Cardiac septum (tissue), 1 donor: ENCODE measurements at places on chromosomes 16 and 17.

- no peak for DNase-seq
These were observed 170.7 kb downstream of the CYB561 start for GRCh38 chr17:63275318-63275970.

GRCh38 chr17:66281661-66282369 lies 20.6 kb upstream of the PRKCA start:
- no peak for DNase-seq

GRCh38 chr16:87801679-87802259 lies 36.0 kb upstream of the KLHDC4 start:
- no peak for DNase-seq

GRCh38 chr17:48352630-48353029 lies 77.4 kb downstream of the SKAP1 start:
- no peak for DNase-seq

GRCh38 chr17:20173091-20173490 lies 163.9 kb downstream of the SPECC1 start:
- DNase-seq, result no peak

- DNase-seq, result no peak
These were observed 26.5 kb downstream of the SREBF1 start for GRCh38 chr17:17810084-17810894.

GRCh38 chr16:35170610-35171009 lies 1711.2 kb downstream of the TP53TG3F start:
- DNase-seq, result no peak

- DNase-seq, result no peak
These were observed 8.3 kb downstream of the NUP93 start for GRCh38 chr16:56738221-56738620.

DNA sequence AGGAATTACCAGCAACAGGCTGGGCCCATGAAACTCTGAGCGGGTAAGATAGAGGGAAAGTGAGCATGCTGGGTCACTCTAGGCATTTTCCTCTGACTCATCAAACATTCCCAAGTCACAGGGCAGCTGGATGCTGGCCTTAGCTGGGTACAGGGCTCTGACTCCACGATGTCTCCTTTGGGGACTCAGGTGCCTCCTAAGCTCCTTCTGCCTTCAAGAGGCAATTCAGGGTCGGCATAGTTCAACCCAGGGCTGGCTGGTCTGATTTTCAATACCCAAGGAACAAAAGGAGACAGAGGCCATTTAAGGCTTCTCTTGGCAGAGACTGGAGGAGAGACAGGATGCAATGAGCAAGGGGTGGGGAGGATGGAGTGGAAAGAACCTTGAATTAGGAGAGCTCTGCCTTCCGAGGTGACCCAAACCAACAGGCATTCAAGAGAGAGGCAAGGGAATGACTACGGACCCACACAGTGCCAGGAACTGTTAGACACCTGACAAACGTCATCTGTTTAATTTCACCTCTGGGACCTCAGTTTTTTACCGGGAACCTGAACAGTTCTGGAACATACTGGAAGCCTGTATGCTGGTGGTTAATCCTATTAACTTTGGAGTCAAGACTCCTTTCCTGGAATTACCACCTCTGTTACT lies 910 bp downstream of the WBP2 start:
- no peak for DNase-seq

GRCh38 chr16:77885571-77886295 lies 97.4 kb downstream of the VAT1L start:
- DNase-seq, result no peak

- DNase-seq, result no peak
These were observed 8.8 kb upstream of the RPL38 start for GRCh38 chr17:74194682-74195081.

DNA sequence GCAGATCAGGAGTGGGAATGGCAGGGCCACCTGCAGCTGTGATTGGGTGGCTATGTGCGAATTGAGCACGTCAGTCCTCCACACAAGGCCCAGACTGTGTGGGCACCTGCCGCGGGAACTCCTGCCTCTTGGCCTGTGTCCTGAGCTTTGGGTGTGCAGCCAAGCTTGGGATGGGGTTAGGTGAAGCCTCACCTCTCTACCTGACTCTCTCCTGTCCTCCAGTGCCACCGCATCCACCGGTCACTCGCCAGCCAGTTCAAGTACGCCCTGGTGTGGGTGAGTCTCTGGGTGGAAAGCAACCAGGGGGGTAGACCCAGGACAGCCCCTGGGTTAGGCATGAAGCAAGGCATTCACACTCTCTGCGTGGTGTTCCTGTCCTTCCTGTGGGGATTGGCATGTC lies 2.3 kb upstream of the MYO15A start:
- DNase-seq, result no peak

GRCh38 chr16:31200821-31201568 lies 1.6 kb downstream of the PYCARD start:
- DNase-seq, result no peak

DNA sequence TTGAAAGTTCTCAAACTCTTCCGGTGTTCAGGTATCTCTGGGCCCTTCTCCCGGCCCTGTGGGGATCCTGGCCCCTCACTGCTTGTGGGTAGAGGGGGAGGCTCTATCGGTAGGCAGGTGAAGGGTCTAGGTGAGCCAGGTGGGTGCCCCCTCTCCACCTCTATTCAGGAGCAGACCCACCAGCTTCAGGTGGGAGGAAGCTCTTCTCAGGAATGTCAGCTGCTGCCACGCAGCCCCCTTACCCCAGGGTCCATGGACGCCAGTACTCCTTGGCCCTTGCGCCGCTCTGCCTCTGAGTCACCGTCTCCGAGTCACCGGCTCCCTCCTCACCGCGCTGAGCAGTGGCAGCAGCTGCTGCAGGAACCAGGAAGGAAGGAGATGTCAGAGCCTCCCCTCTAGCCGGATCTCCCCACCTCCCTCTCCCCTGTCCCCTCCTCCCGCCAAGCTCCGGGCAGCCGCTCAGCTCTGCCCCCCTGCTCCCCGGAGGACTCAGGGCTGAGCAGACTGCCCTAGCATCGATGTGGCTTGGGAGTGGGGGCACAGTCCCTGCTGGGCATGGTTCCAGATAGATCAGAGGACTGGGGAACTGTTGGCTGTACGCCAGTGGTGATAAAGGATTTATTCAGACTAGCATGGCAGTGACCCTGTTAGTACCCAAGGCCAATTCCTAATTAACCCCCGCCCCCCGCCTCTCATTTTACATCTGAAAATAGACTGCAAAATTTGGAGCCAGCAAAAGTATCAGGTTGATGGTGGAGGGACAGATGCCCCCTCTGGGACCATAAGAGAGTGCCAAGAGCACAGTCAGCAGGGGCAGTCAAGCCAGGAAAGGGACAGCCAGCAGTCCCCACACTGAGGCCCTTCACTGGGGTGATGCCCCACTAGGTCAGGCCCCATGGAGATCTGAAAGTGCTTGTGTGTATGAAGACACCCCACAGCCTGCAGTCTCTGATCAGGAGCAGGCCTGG lies at the start of gene OSBPL7:
Gene OSBPL7 (minus strand): TSS at position 371 of the 968 bp plus-strand sequence. CDS start 1,516 bp downstream, outside the sequence.
- peak; percentile 84 for DNase-seq

- no peak for DNase-seq
These were observed 787.4 kb downstream of the KCNJ2 start for GRCh38 chr17:70956726-70957125.

GRCh38 chr17:12911239-12911638 lies 106.6 kb downstream of the ELAC2 start:
- DNase-seq, result no peak

DNA sequence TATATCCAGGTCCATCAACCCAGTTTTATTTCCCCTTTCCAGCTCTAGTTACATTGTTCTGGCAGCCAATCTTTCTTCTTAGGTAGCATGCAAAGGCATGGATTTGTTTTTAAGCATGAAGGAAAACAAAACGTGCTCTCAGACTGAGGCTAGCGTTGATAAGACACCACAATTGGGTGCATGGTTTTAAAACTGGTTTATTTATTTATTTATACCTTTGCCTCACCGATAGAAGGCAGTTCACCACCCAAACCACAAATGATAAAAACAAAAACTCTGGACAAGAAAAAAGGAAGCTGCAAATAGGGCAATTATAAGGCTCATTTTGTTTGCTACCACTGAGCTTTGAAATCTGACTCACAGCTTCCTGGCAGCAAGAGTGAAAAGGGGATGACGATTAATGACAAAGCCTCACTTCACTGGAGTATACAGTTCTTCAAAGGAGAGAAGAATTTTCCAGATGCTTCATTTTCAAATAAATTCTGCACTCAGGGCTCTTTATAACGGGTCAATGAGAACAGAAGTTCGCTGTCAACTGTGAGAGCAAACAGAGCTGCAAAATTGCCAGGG lies 278.4 kb upstream of the IRX5 start:
- no peak for DNase-seq

DNA sequence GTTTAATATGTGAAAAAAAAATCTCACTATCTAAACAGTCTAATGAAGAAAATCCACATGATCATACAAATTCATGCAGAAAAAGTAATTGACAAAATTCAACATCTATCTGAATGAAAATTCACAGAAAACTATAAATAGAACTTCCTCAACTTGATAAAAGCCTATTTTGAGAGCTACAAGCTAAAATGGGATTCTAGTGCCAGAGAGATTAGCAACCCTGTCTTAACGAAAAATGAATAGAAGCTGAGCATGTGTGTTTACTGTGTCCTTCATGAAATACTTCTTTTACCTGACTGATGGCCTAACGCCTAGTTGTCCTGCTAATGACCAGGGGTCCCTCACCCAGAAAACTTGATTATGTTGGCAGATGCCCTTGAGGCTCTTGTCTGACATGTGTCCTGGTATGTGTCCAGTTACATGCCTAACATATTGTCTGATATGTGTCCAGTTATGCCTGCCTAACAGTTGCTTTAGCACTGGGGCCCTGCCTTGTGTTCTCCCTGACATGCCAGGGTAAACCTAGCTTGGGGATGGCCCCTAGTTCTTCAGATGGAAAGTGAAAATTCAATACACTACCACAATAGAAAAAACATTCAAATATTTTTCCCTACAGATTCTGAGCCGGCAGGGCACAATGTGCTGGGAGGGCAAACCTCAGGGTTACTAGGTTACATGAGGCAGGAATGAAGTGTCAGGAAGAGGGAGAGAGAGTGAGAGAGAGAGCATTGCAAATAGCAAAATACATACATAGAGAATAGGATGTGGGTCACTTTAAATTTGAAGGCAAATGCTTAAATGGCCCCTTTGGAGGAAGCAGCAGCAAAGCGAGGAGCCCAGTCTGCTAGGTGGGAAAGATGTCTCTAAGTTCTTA lies 834.0 kb downstream of the CDH11 start:
- no peak for DNase-seq

- DNase-seq, result no peak
These were observed 562 bp downstream of the PPL start for GRCh38 chr16:4936181-4936990.

- no peak for DNase-seq
These were observed 134.7 kb downstream of the AATF start for GRCh38 chr17:37083456-37083855.

- no peak for DNase-seq
These were observed 14.8 kb downstream of the CNOT1 start for GRCh38 chr16:58614860-58615259.

DNA sequence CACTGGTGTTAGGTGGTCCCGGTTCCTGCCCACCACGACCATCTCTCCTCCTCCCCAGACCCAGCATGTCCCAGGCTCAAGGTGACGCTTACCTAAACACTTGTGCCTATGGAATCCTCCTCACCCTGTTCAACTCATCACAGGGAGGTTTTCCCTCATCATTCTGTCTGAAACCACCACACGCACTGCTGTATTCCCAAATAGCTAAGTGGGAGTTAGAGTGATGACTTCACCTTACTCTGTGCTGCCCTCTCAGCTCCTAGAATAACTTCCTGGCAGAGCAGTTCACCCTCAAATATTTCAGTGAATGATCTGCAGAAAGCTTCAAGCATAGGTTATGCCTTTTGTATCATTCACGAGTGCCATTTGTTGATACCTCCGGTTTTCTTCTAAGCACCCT lies 216.5 kb downstream of the CPPED1 start:
- no peak for DNase-seq

GRCh38 chr16:1144476-1145382 lies 8.2 kb upstream of the CACNA1H start:
- no peak for DNase-seq

GRCh38 chr16:22428654-22429053 lies 54.2 kb upstream of the CDR2 start:
- no peak for DNase-seq

- DNase-seq, result no peak
These were observed 26.3 kb downstream of the WSB1 start for GRCh38 chr17:27320222-27320560.

DNA sequence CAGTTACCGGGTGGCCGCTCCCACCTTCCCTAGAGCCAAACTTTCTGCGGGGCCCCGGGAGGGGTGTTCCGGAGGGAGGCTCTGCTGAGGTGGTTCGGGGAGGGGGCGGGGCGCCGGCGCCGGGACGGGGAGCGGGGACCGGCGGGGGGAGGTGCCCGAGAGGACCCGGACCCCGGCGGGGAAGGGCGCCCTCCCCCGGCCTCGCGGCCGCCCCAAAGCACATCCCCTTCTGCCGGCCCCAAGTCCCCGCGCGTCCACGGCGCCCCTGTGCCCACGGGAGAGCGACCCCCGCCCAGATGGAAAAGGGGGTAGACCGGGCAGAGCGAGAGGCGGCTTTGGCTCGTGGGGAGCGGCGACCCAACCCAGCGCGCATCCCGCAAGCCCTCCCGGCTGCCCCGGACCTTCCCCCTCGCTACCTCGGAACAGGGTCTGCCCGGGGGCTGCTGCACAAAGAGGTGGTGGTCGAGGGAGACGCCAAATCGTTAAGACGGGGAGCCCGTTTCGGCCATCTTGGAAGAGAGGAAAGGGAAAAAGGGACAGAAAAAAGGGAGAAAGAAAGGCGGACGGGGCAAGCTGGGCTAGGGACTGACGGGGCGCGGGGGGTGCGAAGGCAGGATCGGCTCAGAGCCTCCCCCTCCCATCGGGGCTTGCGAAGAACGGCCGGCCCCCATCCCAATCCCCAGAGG lies 530 bp downstream of the PCGF2 start:
- no peak for DNase-seq

GRCh38 chr16:7331997-7332396 lies 648 bp upstream of the RBFOX1 start:
- no peak for DNase-seq

DNA sequence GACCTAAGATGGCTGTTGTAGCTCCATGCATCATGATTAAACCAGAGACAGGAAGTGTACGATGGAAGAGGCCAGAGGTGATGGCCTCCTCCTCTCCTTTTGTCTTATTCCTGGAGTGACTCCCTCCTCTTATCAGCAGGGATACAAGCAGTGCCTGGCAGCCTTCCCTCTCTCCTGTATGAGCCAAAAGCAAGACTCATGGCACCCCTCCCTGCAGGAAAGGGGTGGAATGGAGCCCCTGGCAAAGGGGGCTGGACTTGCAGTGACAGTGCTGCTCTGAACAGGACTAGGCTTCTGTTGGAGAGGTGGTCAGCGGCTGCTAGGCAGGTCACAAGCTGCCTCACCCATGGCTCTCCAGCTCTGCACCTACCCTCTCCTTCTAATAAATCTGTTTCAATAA lies 8.4 kb downstream of the TXNL4B start:
- no peak for DNase-seq

- no peak for DNase-seq
These were observed 32.9 kb upstream of the MYOCD start for GRCh38 chr17:12632785-12633184.

- DNase-seq, result no peak
These were observed 29.6 kb upstream of the ZFPM1 start for GRCh38 chr16:88423448-88423850.

- DNase-seq, result no peak
These were observed 223.7 kb downstream of the CBLN1 start for GRCh38 chr16:49057936-49058335.

GRCh38 chr17:41799366-41799765 lies 12.4 kb downstream of the P3H4 start:
- no peak for DNase-seq
